ENCODE measurements at places on chromosomes 12 and 14.

DNA sequence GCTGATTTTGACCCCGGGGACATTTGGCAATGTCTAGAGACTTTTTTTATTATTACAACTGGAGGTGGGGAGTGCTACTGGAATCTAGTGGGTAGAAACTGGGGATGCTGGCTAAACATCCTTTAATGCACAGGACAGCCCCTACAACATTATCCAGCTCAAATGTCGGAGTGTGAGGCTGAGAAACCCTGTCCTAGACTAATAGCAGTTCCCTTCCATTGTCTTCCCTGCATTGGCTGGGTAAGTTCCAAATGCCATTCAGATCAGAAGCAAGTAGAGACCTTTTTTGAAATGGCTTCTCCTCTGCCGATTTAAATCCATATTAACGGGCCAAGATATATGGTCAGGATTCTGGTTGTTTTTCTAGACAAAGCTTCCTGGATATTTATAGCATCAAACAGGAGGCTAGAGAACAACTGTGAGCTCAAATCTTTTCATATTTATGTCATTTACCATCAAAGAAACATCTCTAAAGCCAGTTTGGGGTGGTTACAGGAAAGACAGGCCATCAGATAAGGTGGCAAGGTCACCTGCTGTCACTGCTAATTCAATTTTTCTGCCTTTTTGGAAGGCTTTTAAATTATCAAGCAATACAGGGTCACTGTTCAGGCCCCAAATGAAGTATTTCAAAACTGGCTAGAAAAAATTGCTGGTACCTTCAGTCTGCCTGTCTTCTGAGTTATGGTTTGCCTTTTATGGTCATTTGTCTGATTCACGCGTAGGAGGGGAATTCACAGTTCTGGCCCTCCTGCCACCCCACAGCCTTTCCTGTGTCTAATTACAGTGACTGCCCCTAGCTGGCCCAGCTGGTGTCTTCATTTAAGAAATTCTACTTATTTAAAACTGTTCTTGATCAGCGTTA lies 20.1 kb upstream of the AKAP5 start:
- DNase-seq, result no peak

DNA sequence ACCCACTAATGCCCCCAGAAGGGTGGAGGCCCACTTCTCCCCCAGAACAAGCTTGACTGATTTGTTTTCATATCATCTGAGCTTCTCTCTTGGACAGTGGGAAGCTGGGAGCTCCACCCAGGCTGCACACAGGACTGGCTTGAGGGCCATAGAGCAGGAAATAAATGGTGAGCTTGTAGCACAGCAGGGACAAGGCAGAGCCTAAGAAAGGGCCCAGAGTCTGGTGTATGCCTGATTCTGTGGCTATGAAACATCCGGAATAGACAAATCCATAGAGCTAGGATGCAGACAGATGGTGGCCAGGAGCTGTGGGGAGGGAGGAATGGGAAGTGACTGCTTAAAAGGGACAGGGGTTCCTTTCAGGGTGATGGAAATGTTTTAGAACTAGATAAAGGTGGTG lies 79.0 kb downstream of the ARL6IP4 start:
- DNase-seq, result no peak

DNA sequence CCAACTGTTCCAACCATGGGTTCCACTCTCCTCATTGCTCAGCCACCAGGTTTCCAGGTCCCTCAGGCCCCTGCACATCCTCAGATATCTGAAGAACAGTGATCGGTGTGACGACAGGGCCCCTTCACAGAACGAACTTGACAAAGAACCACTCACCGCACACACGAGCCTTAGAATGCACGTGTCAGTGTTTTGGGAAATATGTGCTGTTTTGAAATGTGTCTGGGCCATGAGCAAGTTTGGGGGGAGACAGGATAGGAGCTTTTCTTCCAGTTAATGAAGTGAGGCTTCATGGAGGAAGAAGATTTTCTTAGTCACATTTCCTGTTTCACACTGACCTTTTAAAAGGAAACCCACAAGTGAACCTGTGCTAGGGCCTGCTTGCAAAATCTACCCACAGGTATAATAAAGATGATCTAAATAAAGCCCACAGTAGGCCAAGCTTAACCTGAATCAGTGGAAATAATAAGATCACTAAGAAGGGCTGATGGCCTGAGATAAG lies 58.6 kb downstream of the ZFP36L1 start:
- DNase-seq, result peak; percentile 56

- DNase-seq, result no peak
These were observed 1.2 kb downstream of the SOX5 start for GRCh38 chr12:23948291-23948690.

GRCh38 chr12:129304529-129304928 lies 451.3 kb downstream of the GLT1D1 start:
- no peak for DNase-seq
